ENCODE measurements at places on chromosomes 1 and 21.

- DNase-seq, result peak; percentile 51
Observed at GRCh38 chr21:35014302-35015041, 34.6 kb downstream of the RUNX1 start.

DNA sequence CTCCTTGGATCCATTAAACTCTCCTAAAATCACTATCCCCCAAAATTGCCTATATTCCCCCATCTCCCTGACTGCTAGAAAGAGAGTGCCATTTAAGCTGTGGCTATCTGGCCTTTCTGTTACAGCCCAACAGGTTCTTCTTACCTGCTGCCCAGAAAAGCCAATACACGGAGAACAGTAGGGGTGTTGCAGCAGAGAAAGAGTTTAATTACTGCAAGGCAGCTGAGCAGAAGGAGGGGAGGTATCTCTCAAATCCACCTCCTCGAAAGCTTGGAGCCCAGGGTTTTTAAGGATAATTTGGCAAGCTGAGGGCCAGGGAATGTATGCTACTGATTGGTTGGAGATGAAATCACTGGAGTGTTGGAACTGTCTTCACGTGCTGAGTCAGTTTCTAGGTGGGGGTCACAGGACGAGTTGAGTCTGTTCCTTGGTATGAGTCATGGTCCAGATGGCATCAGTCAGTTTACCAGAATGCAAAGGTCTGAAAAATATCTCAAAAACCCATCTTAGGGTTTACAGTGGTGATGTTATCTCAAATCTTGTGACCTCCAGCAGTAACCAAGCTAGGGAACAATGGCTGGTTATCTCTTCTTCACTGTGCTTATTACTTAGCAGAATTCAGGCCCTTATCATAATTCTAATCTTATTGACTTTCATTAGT, 89.8 kb downstream of the SMYD3 start:
- DNase-seq, result peak; percentile 73

- peak; percentile 86 for DNase-seq
Observed at GRCh38 chr1:9233241-9233941, 1.2 kb upstream of the H6PD start.

- peak; percentile 1 for DNase-seq
Observed at GRCh38 chr1:70627910-70628309, 216.8 kb downstream of the CTH start.

- peak; percentile 81 for DNase-seq
Observed at GRCh38 chr1:37477198-37477931, 3.0 kb downstream of the ZC3H12A start.

GRCh38 chr1:164265232-164265631, 293.8 kb upstream of the PBX1 start:
- no peak for DNase-seq

GRCh38 chr21:38468989-38469388, 29.3 kb downstream of the ERG start:
- DNase-seq, result peak; percentile 19

DNA sequence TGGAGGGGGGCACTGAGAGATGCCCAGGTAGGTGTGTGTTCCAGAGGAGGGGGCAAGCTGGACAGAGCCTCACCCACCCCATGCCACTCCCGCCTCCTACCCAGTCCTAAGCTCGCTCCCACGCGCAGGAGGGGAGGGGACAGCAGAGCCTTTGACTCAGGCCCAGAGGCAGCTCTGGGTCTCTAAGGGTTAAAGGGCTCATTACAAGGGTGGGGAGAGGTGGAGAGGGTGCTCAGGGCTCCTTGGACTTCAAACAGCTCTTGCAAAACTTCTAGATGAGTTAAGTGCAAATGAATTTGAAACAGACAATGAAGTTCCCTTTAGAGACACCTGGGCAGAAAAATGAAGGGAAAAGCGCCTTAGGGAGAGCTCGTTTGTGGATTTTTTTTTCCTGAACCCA, 104.2 kb upstream of the CASZ1 start:
- no peak for DNase-seq

DNA sequence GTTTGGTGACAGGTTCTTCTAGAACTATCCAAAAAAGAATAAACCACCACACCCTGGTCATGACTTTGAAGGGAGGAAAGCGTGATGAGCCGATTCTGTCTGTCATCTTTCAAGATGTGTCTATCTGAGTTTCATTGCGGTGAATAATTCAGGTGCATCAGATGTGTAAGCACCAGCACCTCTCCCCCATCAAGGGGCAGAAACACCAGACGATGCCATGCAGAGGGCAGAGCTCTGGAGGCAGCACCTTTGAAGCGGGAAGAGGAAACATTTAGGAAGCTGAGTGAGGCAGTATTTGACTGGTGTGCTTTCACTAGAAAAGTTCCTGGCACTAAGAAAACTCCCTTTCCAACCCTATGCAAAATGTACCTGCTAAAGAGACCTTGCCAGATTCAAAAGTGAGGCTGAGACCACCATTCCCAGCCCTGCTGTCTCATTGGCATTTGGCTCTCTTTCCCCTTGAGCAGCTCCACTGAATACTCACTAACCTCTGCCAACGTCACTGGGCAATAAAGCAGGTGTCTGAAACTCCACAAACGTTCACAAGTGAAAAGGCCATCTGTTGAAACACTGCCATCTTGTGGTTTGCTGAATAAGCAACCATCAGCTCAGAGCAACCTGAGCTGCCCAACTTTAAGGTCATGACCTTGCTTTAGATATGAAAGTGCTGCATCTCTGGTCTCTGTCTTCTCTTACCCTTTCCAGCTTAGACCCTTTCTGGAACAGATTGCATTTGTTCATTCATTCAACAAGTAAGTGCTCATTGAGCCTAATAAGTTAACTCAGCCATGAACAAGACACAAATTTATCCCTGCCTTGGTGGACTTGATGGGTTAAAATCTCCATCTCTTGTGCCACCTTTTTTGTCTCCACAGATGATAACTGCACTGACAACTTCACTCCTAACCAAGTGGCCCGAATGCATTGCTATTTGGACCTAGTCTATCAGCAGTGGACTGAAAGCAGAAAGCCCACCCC, 228.6 kb downstream of the PAPPA2 start:
- DNase-seq, result peak; percentile 67
